ENCODE measurements at places on chromosomes 5 and 9. TPM values are rescaled to one million over a fixed set of nuclear protein-coding genes. Genes with fewer than 3 reads are reported as not detected.

GRCh38 chr9:131837836-131838235, 98.0 kb upstream of the RAPGEF1 start:
- no peaks in the 10 kb centered on the region for H3K27me3 ChIP-seq
- H3K27ac ChIP-seq, result no peak overlapping the region
- H3K36me3 ChIP-seq, result no peaks in the 10 kb centered on the region
- no peak overlapping the region for H3K4me3 ChIP-seq
- peaks cover 28% of the 10 kb centered on the region for H3K4me1 ChIP-seq
- DNase-seq, result no peak

DNA sequence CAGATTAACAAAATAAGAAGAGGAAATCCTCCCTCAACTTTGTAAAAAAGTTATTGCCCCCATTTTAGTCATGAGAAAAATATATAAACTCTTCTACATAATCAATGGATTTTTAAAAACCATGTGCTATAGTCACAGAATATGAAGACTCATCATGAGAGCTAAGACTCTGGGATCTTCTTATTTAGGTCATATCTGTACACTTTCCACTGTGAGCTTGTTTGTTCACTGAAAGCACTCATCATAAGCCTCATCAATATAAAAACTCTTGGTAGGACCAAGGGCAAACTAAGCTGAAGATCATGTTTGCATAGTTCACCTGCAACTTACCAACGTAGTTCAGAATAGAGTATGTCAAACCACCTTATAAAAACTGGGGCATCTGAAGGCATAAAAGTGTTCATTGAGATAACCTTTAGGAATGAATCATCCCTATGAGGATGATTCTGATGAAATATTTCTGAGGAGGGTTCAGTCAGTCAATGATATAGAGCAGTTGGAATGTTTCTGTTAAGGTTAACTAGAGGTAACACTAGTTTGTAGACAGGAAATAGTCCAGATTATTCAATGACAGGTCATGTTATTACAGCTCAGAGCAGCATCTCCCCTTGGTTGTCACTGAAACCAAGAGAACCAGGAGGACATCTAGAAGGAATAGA, 289.9 kb upstream of the SMC2 start:
- H3K36me3 ChIP-seq, result no peaks in the 10 kb centered on the region
- H3K4me1 ChIP-seq, result no peaks in the 10 kb centered on the region
- DNase-seq, result no peak
- H3K4me3 ChIP-seq, result no peak overlapping the region

DNA sequence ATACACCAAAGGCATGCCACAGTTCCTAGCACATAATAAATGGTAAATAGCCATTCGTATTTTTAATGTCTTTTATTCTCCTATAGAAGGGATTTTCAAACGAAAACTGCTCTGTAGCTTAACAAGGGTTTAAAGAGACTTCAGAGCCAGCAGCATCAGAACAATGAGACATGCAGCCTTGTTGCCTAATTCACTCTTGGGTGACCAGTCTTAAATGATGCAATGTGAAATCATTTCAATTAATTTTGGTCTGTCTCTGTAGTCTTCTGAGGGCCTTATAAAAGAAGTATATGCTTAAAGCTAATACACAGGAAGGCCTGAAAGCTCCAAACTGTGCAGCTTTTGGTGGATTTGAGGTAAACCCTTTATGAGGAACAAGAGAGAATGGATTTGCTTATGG, 888.8 kb upstream of the WWC1 start:
- no peak overlapping the region for H3K27ac ChIP-seq
- no peaks in the 10 kb centered on the region for H3K36me3 ChIP-seq
- no peaks in the 10 kb centered on the region for H3K4me1 ChIP-seq

DNA sequence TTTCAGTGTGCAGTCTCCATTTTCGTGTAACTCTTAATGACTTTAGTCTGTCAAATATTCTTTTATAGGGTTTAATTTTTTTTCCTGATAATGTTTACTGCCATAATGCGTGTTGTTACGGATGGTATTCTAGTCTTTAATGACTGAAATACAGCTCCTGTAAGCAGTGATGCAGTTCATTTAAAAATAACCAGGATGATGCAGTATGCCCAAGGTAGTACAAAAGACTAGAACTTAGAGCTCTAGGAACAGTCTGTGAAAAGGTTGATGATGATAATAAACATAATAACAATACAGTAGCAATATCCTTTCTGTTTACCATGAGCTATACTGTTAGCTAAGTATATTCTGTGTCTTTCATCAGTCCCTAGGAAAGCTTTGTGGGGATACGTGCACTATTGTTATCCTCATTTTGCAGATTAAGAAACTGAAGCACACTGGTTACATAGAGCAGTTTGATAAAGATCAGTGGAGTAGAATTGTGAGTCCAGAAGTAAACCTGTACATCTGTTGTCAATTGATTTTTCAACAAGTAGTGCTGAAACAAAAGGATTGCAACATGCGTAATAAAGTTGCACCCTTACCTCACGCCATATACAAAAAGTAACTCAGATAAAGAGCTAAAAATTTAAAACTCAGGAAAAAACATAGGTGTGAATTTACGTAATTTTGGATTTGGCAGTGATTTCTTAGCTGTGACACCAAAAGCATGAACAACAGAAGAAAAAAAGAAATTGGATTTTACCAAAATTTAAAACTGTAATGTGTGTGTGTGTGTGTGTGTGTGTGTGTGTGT, 64.5 kb downstream of the MTREX start:
- no peaks in the 10 kb centered on the region for H3K27me3 ChIP-seq
- H3K4me1 ChIP-seq, result no peaks in the 10 kb centered on the region
- DNase-seq, result no peak

- H3K4me1 ChIP-seq, result no peaks in the 10 kb centered on the region
- DNase-seq, result no peak
- H3K27me3 ChIP-seq, result peaks cover 9% of the 10 kb centered on the region
- no peaks in the 10 kb centered on the region for H3K36me3 ChIP-seq
- H3K27ac ChIP-seq, result no peak overlapping the region
Observed at GRCh38 chr5:39340506-39340905, 23.8 kb downstream of the C9 start.

DNA sequence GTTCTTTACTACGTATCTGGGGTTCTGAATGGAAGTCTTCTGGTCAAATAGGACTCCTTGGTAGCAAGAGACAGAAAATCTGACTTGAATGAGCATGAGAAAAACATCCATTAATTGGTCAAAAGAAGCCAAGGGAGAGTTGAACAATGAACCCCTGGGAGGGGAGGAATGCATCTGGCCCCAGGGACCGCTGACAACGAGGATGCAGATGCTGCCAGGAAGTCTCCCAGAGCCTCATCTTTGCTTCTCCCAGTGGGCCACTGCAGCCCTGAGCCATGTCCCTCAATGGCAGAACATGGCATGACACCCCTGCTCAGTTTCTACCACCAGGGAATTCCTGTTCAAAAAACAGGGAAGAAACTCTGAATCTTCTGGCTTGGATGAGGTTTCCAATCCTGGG, 50.5 kb upstream of the ICE1 start:
- no peaks in the 10 kb centered on the region for H3K36me3 ChIP-seq
- no peak for DNase-seq
- H3K27me3 ChIP-seq, result no peaks in the 10 kb centered on the region
- no peak overlapping the region for H3K27ac ChIP-seq

PCDHA1 gene
- total RNA-seq, result not detected

DNA sequence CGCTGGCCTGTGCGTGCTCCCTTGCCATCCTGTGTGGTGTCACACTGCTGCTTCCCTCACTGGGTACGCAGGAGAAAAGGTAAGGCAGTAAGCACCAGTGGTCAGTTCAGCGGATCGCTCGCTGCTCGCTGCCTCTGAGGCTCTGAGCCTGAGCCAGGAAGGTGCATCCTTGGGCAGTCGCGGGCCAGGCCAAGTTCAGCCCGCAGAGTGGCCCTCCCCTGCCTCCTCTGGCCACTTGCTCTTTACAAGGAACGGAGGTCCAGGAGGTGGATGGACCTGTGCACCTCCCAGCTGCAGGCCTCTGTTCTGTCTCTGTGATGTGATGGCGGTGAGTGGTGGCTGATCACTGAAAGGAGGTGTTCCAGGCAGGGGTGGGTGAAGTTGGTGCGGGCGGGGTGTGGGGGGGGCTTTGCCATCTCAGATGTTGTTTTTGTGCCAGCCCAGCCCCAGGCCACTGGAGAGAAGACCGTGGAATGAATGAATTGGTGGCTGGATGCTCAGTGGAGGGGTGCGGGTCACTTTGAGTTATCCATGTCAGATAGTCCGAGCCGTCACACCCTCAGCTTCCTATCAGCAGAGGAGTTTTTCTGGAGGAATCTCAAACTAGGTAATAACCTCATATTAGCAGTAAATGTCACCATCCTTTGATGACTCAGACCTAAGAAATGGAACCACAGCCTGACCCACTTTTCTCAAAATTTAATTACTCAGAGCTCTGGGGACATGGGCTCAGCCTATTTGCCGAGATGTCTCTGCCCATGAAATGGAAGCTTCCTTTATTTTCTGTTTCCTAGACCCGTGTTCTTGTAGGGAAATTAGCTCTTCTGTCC, 7.3 kb downstream of the COL5A1 start:
- H3K4me1 ChIP-seq, result no peaks in the 10 kb centered on the region
- no peak overlapping the region for H3K4me3 ChIP-seq
- DNase-seq, result no peak
- H3K36me3 ChIP-seq, result no peaks in the 10 kb centered on the region
- H3K27me3 ChIP-seq, result no peaks in the 10 kb centered on the region
- H3K27ac ChIP-seq, result no peak overlapping the region

- no peaks in the 10 kb centered on the region for H3K27me3 ChIP-seq
- DNase-seq, result no peak
- no peaks in the 10 kb centered on the region for H3K36me3 ChIP-seq
- H3K4me3 ChIP-seq, result no peak overlapping the region
- H3K27ac ChIP-seq, result no peak overlapping the region
Observed at GRCh38 chr9:123217128-123217654, 51.2 kb downstream of the STRBP start.

- H3K36me3 ChIP-seq, result no peaks in the 10 kb centered on the region
- no peak overlapping the region for H3K4me3 ChIP-seq
- DNase-seq, result no peak
- H3K27ac ChIP-seq, result no peak overlapping the region
Observed at GRCh38 chr5:56290378-56291078, 57.4 kb upstream of the ANKRD55 start.

- no peaks in the 10 kb centered on the region for H3K4me1 ChIP-seq
- no peaks in the 10 kb centered on the region for H3K27me3 ChIP-seq
- H3K27ac ChIP-seq, result no peak overlapping the region
Observed at GRCh38 chr9:14186096-14186495, 127.8 kb downstream of the NFIB start.

DNA sequence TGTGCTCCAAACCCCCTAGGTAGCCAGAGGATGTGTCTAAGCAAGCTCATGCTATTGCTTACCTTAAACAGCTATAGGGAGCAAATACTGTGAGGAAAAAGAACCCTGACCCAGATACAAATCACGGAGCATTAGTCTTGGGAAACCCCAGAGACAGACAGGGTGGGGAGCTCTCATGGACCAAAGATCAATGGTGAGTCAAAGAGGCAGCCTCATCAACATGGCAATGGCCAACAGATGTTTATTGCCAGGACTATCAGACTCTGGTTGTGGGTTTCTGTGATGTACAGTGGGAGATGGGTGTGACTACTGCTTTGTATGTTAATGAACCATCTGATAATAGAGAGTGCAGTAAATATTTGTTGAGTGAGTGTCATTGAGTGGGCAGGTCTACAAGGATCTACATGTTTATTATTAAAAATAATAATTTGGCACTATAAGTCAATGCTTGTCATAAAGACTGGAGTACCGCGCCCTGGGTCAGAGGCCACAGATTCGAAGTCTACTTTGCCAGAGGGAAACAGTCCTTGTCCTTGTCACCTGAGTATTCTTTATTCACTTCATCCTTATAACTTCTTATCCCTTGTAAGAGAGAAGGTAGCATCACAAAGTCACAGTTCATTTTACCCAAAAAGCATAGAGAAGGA, 56.5 kb upstream of the RAI14 start:
- no peak overlapping the region for H3K27ac ChIP-seq
- DNase-seq, result no peak
- no peak overlapping the region for H3K4me3 ChIP-seq
- H3K27me3 ChIP-seq, result no peaks in the 10 kb centered on the region
- H3K4me1 ChIP-seq, result no peaks in the 10 kb centered on the region

PTPRD gene
- total RNA-seq, result 0.47 TPM

NIPAL4 gene
- total RNA-seq, result 1.1 TPM

ECM2 gene
- total RNA-seq, result not detected

DNA sequence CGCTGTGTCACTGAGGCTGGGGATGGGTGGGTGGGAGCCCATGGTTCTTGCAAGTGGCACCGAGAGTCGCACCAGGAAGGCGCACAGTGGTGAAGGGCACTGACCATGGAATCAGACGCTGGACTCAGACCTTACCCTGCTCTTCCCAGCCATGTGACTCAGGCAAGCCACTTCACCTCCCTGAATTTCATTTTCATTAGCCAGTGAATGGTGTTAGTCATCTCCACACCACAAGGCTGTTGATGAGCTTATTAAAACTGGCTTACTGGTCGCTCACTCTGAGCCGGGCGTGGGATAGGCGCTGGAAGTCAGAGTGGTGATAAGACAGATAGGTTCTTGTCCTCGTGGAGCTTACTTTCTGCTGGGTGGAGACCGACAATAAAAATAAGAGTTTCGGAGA, 25.1 kb downstream of the FGF18 start:
- no peaks in the 10 kb centered on the region for H3K4me1 ChIP-seq
- DNase-seq, result no peak
- no peak overlapping the region for H3K27ac ChIP-seq

Measured in CD4-positive, CD25-positive, alpha-beta regulatory T cell (primary cell).